GM04504 (cell line): ENCODE measurements at places on chromosomes 6 and 20.

DNA sequence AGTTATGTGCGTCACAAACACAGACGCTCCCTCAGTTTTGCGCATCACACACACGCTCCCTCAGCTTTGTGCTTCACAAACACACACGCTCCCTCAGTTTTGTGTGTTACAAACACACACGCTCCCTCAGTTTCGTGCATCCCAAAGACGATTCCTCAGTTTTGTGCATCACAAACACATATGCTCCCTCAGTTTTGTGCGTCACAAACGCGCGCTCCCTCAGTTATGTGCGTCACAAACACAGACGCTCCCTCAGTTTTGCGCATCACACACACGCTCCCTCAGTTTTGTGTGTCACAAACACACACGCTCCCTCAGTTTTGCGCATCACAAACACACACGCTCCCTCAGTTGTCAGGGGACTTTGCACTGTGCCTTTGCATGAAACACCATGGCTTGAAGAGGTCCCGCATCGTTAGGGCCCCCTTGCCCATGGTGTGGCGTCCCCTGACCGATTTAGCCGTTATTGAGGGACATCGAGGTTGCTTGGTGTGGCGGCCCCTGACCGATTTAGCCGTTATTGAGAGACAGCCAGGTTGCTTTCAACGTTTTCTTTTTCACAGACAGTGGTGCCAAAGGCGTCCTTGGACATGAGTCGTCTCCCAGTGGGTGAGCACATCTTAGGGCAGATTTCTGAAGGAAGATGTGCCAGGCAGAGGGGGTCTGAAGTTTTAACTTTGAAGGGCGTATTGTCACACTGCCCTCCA, 28.1 kb upstream of the MYT1 start:
- no peak for DNase-seq

DNA sequence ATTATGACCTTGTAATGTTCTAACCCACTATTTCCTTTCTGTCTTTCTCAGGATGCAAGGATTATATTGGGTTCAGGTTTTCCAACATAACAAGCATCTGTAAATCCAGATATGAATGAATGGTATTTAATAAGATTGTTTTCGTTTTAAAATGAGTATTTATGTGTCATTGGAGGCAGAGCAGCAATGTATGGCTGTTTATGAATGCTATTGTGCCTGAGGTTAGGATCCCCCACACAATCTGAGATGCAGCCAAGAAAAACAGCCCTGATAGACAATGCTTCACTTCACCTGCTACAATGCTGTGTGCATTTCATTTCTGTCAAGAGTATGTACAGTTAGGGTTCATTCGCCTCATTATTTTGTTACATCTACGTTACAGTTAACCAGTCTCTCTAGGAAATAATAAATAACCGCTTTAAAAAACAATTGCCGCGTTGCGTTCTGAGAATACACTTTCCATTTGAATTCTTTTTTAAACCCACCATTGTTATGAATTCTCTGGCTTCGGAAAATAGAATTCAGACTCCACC, 19.6 kb downstream of the TFAP2A start:
- no peak for DNase-seq

DNA sequence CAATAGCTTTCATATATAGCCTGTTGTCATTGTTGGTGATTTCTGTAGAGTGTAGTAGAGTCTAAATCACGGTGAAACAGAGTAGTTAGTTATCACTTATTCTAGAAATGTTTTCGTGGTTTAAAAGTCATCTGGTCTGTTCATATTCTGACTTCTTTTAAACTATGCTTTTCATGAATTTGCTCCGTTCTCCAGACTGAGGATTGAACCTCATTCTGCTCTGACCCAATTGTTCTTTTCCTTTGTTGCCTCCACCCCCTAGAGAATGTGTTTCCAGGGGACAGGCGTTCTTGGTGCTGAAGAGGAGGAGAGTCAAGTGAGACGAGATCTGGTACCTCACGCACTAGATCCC, 748 bp upstream of the ZNF292 start:
- no peak for DNase-seq

- no peak for DNase-seq
Observed at GRCh38 chr6:25463441-25463840, 184.3 kb downstream of the CARMIL1 start.

DNA sequence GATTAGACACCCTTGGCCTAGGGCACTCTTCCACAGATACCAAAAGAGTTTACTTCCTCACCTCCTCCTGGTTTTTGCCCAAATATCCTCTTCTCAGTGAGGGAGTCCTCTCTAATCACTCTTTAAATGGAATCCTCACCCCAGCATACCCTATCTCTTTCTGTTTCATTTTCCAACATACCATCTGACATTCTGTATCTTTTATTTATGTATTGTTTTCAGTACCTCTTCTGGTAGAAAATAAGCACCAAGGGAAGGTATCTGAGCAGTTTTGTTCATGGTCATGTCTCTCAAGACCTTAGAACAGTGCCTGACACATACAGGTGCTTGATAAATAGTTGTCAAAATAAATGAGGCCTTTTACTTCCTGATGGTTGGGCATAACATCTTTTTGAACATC, 55.1 kb downstream of the KIAA0408 start:
- DNase-seq = no peak
